ENCODE measurements at places on chromosomes 6 and 20.

DNA sequence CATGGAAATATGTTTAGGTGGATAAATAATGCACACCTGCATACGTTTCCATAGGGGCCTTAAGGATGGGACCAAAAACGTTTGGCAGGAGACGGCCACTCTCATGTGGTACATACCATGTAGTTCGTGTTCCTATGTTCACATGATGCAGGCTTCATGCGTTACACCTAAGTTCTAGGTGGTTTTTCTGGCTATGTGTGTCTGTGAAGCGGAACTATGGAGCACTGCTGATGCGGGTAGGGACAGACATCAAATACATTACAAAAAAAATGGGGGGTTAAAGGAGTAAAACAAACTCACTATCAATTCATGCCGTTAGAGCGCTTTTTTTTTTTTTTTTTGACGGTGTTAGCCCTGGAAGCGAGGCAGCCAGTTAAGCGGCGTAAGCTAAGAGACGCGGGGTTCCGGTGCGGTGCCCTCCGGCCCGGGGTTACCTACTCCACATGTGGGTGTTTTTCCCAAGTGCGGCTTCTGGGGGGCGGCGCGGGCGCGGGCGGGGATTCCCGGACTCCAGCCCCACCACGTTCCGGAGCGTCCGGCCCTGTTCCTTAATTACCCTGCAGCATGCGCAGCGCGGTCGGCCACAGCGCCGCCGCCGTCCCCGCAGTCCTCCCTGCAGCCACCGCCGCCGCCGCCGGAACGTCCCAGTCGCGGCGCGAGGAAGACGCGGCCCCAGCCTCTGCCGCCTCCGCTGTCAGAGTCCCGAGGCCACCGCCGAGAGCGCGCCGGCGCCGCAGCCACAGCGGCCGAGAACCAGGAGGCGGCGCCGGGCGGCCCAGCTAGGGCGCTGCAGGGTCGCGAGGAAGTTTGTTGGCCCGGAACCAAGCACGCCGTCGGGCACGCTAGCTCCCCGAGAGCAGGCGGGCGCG is 648 bp downstream of the COL19A1 start:
- peak; percentile 79 for DNase-seq

DNA sequence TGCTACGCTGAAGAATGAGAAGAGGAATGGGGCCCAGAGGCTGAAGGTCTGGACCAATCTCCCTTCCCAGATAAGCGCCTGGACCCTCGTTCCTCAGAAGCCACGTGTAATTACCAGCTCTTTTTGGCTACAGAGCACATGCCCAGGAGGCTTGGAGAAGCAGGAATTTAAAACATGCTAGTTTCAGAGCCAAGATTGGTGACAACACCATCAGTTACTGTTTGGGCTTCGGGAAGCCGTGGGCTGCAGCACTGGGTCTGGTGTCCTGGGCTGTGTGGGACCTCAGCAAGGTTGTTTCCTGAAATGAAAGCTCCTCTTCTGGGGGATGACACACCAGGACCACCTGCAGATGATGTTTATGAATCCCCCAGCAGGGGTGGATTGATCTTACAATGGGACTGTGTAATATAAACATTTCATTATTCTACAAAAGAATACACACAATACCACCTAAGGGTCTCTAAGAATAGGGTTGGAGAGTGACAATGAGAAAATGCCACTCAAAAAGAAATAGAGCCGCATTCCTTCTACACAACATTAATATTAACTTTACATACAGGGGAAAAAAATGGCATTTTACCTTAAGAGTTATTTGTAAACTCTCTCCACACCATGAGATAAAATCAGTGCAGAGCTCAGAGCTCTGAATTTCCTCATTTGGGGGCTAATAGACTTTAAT is 207.8 kb upstream of the FOXQ1 start:
- DNase-seq, result no peak

DNA sequence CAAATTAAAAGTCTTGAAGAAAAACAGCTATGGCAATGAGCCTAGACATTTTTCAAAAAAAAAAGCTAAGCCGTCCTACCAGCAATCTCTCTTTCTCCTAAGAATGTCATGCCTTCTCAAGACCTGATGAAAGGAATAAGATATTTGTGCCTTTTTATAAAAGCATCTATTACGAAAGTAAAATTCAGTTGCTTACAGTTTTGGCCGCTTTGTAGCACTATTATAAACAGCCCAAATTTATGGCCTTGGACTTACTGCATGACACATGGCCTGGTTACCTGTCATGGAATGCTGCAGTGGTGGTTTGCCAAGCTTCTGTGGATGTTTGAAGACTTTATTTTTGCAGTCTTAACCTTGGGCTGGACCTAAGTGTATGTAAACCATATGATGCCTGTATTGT is 22.2 kb upstream of the VAPB start:
- DNase-seq, result no peak

DNA sequence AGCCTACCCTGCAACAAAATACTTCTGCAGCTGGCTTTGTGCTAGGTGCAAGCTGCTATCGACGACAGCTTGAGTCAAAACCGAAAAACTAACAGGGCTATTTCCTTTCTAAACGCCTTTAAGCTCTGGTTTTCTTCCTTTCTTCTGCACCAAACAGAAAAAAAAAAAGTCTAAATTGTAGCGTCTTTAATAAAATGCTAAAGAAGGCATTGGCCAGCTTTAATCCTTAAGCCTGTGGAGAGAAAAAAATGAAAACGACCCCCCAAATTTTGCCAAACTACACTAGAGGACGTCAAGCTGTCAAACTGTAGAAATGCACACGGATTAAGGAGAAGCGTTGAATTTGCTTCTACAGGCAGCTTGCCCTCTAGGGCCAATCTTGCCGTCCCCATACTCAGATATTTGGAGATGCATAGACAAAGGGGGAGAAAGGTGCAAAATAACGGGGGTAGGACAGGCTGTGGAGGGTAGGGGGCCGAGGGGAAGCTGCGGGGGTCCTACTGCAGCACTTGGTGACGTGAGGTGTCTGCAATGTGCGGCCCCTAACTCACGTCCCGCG is 1.4 kb upstream of the NRN1 start:
- no peak for DNase-seq

GRCh38 chr6:12297363-12298016 is 7.3 kb downstream of the EDN1 start:
- no peak for DNase-seq

DNA sequence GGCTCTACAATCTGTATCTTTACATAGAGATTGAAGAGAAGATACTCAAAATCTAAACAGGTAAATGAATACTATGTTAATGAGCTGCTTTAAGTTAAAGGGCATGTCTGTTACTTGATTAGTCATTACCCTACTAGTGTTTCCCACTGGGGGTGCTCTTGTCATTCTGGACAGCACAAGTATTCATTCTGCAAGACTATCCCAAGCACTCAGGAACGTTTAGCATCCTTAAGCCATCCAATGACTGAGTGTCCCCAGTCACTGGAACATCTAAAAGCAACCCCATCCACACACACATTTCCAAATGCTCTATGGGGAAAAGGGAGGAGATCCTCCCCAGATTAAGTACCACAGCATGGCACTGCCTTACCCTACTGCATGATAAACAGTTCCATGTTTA is 25.7 kb downstream of the EZR start:
- DNase-seq, result no peak

GRCh38 chr6:149254253-149254652 is 63.3 kb upstream of the TAB2 start:
- DNase-seq, result no peak

GRCh38 chr6:167892835-167893815 is 66.4 kb downstream of the AFDN start:
- DNase-seq, result no peak

DNA sequence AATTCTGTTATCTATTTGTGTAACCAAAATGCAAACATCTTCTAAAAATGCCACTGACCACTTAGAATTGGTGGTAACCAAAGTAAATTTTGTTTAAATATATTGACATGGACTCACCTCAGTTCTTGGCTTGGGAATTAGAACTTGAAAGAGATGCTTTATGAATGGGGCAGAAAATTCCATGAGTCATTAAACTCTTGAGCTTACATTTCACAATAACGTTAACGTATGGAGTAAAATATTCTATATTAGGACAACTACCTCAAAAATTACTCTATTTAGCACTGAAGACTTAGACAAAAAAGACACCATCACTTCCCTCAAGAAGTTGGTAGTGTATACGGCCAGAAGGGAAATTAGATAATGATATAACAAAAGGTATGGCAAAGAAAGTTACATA is 752.2 kb upstream of the MARCKS start:
- DNase-seq, result no peak

DNA sequence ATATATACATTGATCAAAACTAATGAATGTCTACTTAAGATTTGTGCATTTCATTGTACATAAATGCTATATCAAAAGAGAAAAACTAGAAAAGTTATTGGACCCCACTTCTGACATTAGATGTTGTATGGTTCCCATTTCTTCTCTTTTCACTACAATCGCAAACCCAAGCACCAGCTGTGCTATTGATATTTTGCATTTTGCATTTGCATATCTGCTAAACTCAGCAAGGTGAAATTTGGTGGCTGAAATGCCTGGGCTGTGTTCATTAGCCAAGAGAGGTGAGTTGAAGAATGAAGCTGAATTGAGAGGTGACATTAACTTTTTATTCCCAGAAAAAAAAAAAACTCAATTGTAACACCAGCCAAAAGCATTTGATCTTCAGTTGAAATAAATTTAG is 232.1 kb upstream of the TENT5A start:
- no peak for DNase-seq

DNA sequence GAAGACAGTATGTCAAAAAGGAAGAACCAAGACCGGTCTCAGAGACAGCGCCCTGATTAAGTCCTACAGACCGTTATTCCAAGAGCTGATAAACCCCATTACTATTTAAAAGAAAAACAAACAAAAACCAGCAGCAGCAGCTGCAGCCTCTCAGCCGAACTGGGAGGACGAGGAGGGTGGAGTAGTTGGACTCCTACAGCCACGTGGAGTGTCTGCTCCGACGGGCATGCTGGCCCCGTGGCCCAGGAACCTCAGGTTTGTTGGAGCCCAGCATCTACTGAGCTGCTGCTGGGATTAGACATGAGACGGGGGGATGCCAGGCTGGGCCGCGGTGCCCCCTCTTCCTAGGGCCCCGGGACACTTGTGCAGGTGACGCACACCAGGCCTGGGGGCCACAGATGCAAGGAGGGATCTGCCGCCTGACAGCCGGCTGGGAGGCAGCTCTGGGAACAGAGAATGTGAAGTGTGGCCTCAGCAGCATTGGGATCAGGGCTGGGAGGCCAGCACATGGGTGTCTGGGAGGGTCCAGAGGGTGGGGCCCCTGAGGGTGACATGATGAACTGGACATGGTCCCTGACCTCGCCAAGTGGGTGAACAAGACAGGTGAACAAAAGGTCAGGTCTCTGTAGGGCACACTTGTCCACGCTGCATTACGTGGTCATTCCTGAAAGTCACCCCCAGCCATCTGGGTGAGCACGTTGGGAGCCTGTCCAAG is 2.9 kb upstream of the ZBTB46 start:
- no peak for DNase-seq

- DNase-seq, result no peak
Measured at GRCh38 chr20:63573647-63574131, 350 bp downstream of the HELZ2 start.

DNA sequence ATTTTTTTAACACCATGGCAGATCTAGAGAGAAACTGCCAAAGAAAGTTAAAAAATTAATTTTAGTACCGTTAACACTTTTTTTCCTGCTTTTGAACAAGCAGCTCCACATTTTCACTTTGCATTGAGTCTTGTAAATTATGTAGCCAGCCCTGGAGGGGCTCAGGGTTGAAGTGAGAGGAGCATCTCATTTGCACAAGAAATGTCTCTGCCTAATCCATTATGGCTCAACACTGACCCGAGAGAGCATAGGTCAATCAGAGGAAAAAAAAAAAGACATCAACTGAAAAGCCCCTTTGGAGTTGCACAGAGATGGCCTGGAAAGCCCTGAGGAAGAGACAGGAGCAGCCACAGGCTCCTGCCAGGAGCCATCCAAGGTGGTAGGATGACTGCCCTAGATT is 4.3 kb upstream of the SLPI start:
- DNase-seq, result no peak

- no peak for DNase-seq
Measured at GRCh38 chr6:27517928-27518787, 45.3 kb upstream of the ZNF184 start.

- DNase-seq, result no peak
Measured at GRCh38 chr6:112877134-112878100, 530.3 kb downstream of the RFPL4B start.

- no peak for DNase-seq
Measured at GRCh38 chr6:84777888-84778287, 13.5 kb upstream of the TBX18 start.

DNA sequence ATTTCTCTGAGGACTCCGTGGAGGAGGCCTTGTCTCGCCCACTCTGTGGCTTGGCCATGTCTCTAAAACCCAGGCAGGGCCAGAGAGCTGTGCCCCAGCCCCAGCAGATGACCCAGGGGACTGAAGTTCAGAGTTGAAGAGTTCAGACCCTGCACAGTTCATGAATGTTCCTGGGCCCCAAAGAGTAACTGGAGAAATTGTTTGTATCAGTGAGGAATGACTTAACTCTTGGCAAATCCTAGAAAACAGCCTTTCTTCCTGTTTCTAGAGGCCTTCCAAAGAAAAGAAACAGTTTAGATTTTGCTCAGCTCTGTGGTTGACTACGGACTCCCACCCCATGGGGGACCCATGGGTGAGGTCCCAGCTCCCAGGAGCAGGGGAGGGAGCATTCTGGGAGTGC is 62.1 kb upstream of the EYA2 start:
- DNase-seq, result no peak

DNA sequence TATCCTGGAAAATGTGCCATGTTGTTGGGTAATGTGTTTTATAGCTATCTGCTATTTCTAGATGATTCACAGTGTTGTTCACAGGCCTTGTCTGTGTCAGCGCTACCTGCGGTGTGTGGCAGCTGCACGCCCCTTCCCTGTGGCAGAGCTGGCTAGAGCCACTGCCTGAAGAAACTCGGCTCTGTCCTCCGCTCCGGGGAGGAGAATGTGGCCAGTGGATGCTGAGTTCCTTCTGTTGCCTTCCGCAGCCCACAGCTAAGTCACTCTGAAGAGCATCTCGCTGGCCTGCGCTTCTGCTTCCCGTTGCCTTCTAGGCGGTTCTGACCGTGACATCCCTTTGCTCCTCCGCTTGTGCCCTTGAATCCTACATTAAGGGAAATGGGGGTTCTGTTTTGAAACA is 135.1 kb downstream of the PLG start:
- no peak for DNase-seq

- no peak for DNase-seq
Measured at GRCh38 chr6:63635215-63635587, 401 bp upstream of the PHF3 start.

DNA sequence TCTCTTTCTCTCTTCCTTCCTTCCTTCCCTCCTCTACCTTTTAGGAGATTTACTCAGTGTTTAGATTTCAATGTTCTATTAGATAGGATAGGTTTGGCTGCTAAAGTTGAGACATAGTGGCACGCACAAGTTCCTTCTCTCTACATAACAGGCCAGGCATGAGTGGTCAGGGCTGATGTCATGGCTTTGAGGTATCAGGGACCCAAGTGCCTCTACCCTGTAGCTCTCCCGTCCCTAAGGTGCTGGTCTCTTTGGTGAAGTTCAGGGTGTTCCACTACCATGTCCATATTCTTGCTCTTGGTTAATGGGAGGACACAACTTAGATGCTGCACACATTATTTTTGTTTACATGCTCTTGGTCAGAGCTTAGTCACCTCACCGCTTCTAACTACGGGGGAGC is 245.3 kb downstream of the QKI start:
- DNase-seq, result no peak

Measured in mesothelial cell of epicardium (in vitro differentiated cells).